KBM-7 (cell line): ENCODE measurements at places on chromosomes 2 and 18.

GRCh38 chr2:201579536-201579935 lies 63.8 kb downstream of the TMEM237 start:
- no peak for DNase-seq

- DNase-seq: no peak
Observed at GRCh38 chr18:60411715-60412114, 39.1 kb upstream of the MC4R start.

- peak; percentile 7 for DNase-seq
Observed at GRCh38 chr2:134582547-134582899, 136.3 kb downstream of the TMEM163 start.

- no peak for DNase-seq
Observed at GRCh38 chr2:173424886-173425285, 70.2 kb downstream of the CDCA7 start.

GRCh38 chr2:96091141-96091710 lies 25.1 kb downstream of the ADRA2B start:
- no peak for DNase-seq

GRCh38 chr2:238506371-238507068 lies 79.8 kb downstream of the ASB1 start:
- no peak for DNase-seq

GRCh38 chr18:62577765-62578164 lies 54.9 kb downstream of the ZCCHC2 start:
- no peak for DNase-seq

GRCh38 chr2:8314063-8314462 lies 367.8 kb upstream of the ID2 start:
- peak; percentile 61 for DNase-seq

DNA sequence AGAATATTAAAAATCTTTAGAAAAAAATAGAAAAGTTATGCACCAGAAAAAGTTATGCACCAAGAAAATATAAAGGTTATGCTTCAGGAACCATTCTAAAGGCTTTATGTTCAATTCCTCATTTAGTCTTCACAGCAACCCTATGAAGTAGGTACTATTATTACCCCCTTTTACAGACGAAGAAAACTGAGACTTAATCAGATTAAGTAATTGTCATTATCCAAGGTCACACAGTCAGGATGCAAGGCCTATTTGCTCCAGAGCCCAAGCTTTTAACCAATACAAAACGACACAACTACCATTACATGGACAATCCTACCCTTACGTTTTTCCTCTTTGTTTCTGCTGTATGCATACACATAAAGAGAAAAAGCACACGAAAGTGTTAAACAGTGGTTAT lies 5.0 kb downstream of the INO80D start:
- no peak for DNase-seq

DNA sequence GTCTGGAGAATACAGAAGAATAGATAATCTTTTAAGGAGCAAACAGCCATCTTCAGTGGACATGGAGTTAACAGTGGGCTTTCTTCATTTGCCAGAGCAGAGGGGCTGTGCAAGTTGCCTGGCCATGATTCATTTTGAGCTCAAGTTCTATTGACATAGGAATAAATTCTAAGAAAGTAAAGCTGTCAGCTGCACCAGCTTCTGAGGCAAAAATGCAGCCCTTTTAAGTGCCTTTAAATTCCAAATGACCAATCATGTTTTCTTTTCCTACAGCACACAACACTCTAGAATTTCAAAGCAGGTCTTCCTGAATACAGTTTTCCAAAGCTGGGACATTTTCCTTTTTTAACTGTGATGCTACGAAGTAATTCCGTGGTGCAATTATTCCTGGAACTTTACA lies 246.4 kb upstream of the NT5C1B start:
- DNase-seq: no peak

DNA sequence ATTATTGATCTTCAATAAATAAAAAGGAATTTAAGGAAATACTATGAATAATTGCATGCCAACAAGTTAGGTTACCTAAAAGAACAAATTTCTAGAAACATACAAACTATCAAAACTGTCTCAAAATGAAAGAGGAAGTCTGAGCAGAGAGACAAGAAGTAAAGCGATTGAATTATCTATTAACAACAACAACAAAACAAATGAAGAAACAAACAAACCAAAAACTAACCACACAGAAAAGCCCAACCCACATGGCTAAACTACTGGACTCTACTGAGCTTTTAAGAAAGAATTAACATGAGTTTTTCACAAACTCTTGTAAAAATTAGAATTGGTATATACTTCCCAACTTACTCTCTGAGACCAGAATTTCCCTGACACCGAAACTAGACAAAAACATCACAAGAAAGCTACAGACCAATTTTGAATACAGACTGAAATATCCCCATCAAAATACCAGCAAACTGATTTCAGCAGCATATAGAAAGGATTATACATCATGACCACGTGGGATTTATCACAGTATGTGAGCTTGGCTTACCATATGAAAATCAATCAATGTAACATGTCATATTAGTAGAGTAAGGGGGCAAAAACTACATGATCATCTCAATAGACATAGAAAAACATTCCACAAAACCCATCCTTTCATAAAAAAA lies 16.6 kb upstream of the GALNT1 start:
- DNase-seq: no peak

GRCh38 chr2:6337472-6337820 lies 528.3 kb downstream of the CMPK2 start:
- DNase-seq: no peak

- no peak for DNase-seq
Observed at GRCh38 chr2:205580212-205580987, 101.9 kb upstream of the NRP2 start.

DNA sequence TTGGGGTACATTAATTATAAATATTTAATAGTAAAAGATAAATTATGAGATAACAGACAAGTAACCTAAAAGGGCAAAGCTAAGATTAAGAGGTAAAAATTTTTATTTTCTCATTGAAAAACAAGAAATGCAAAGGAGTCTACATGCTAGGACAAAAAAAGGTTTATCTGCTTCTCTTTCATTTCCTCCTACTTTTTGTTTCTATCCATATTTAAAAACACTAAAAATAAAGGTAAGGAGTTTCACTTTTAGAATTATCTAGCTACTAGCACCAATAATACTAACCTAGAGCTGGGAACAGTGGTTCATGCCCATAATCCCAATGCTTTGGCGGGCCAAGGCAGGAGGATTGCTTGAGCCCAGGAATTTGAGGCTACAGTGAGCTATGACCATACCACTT lies 1551.7 kb upstream of the SLC39A10 start:
- no peak for DNase-seq

DNA sequence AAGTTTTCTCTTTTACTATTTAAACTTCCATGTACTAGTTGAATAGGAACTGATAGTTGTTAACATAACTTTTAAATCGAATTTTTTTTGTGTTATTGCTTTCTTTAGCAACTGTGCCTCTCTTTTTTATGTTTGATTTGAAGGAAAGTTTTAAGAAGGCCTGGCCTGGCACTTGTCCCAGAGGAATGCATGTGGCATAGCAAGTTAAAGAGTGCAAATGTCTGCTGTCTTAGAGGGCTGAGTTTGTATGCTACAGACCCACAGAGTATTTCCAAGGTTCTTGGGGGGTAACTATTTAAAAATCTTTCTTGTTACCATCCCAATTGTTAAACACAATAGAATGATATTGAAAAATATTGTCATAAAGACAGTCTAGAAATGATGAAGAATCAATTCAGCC lies 47.0 kb downstream of the MTCL1 start:
- DNase-seq: no peak

DNA sequence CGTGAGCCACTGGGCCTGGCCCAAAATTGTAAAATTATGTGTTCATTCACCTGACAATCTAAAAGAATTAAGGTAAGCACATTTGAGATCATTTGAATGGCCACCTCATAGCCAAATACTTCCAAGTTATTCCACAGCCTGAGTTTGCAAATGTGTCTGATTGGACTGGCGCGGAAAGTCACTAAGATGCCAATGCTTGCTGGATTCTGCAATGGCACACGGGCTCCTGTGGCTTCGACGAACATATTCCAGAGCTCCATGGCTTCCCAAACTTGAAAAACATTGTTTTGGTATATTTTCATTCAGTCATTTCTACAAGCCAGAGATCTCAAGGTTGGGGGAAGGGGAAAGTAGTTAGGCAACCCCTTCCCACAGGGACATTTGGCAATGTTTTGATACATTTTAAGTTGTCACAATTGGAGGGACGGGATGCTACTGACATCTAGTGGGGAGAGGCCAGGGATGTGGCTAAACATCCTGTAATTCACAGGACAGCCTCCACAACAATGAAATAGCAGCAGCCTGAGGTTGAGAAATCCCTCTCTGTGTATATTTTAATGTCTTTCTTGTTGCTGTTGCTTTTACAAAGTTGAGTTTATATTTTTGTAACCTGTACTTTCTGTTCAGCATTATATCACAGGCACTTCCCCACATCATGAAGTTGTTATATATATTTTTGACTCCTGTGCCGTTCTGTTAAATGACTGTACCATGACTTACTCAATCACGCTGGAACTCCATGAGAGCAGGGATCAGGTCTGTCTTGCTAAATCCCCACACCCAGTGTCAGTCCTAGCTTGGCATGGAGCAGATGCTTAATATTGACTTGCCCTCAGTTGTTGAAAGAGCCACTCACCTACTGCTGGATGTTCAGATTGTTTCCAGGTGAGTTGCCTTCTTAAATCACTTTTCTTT lies 56.9 kb downstream of the COL4A4 start:
- DNase-seq: peak; percentile 56

- DNase-seq: no peak
Observed at GRCh38 chr18:29071869-29072268, 894.9 kb upstream of the CDH2 start.

GRCh38 chr2:96386470-96386869 lies 50.9 kb downstream of the NCAPH start:
- no peak for DNase-seq

DNA sequence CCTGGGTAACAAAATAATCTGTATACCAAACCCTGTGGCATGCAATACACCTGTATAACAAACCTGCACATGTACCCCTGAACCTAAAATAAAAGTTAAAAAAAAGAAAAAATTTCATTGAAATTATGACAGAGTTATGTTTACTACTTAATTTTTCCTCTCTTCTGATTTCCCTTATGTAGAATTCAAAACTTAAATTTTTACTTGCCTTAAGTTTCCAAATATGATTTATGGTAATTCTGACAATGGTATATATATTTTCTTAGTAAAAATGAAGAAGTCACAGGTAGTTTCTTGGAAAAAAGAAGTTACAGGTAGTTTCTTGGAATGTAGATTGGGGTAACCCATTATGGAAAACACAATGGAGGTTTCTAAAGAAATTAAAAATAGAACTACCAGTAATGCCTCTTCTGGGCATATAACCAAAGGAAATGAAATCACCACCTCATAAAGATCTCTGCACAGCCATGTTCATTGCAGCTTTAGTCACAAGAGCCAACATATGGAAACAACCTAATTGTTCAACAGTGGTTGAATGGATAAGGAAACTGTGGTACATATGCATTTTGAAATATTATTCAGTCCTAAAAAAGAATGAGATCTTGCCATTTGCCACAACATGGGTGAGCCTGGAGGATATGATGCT lies 164.9 kb downstream of the BABAM2 start:
- DNase-seq: no peak

- DNase-seq: no peak
Observed at GRCh38 chr2:239539776-239540100, 138.9 kb upstream of the HDAC4 start.

- DNase-seq: no peak
Observed at GRCh38 chr2:201515573-201516246, 64.2 kb downstream of the STRADB start.

DNA sequence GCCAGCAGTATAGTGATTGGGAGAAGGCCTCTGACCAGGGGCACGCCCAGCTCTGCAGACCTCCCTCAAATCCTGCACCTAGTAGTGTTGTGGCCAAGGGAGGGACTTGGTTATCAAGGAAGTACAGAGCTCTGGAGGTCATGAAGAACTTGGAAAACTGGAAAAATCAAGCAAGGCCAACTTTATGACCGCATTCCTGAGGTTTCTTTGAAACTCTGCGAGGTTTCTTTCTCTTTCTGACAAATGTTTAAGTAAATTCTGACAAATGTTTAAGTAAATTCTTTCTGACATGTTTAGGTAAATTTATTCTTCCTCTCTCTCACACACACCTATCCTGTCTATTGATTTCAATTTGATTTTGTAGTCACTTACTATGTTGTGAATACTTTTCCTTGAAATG lies 31.0 kb downstream of the CLIP4 start:
- DNase-seq: no peak

DNA sequence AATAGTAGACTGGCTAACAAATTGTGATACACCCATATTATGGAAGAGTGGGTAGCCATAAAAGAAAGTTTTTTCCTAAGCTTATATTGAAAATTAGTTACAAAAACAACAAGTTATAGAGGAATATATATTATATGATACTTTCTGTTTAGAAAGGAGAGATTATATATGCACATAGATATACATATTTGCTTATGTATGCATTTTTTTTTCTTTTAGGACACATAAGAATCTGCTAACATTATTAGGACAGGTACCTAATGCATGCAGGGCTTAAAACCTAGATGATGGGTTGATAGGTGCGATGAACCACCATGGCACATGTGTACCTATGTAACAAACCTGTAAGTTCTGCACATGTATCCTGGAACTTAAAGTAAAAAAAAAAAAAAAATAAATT lies 179.6 kb upstream of the KCNJ3 start:
- DNase-seq: no peak

GRCh38 chr18:59988098-59988706 lies 88.4 kb downstream of the PMAIP1 start:
- DNase-seq: peak; percentile 35

GRCh38 chr18:44823286-44823685 lies 142.6 kb downstream of the SETBP1 start:
- DNase-seq: no peak

DNA sequence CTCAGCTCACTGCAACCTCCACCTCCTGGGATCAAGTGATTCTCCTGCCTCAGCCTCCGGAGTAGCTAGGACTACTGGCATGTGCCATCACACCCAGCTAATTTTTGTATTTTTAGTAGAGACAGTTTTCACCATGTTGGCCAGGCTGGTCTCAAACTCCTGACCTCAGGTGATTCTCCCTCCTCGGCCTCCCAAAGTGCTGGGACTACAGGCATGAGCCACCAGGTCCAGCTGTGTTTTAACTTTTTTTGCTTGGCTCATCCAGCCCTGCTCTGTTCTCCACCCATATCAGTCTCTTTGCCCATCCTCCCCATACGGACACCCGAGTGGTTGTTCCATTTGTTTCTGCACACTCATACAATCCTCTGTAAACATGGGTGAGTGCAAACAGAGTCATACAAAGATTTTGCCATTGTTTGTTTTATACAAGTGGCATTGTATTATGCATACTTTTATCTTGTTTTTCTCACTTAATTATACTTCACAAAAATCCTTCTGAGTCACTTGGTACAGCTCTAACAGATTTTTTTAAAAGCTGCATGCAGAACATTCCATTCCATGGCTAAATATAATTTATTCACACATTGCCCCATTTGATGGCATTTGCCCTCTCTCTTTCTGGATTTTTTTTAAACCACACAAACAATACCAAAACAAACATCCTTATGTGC lies 5.3 kb downstream of the APOB start:
- DNase-seq: no peak

DNA sequence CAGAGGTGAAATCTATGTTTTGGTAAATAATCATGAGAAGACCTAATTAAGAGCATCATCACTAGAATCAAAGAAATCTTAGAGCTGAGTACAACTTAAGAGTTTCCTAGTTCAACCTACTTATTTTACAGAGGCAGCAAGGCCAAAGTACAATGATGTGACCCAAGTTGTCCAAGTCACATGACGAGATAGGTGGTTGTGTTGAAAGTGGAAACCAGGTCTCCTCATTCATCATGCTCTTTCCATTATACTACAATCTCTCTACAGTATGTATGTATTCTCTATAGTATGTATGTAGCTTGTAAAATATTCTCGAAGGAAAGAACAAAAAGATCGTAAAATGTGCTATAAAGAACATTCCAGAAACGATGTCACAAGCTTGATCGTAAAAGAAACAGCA lies 895.0 kb upstream of the FSHR start:
- DNase-seq: no peak
